ENCODE measurements at places on chromosomes 11 and 22.

DNA sequence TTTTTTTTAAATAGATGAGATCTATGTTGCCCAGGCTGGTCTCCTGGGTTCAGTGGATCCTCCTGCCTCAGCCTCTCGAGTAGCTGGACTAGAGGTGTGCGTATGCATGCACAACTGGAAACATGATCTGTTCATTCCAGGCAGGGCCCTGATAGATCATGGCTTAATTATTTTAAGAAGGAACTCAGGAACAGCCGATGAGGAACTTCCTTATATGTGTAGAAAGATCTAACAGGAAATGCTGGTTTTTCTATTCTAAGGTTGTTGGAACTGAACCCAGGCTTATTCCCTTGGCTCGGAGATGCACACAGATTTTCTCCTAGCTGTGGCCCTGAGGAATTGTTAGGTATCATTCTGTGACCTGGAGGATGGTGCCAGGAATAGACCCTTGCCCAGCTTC lies 32.4 kb downstream of the SPECC1L start:
- no peak for DNase-seq

DNA sequence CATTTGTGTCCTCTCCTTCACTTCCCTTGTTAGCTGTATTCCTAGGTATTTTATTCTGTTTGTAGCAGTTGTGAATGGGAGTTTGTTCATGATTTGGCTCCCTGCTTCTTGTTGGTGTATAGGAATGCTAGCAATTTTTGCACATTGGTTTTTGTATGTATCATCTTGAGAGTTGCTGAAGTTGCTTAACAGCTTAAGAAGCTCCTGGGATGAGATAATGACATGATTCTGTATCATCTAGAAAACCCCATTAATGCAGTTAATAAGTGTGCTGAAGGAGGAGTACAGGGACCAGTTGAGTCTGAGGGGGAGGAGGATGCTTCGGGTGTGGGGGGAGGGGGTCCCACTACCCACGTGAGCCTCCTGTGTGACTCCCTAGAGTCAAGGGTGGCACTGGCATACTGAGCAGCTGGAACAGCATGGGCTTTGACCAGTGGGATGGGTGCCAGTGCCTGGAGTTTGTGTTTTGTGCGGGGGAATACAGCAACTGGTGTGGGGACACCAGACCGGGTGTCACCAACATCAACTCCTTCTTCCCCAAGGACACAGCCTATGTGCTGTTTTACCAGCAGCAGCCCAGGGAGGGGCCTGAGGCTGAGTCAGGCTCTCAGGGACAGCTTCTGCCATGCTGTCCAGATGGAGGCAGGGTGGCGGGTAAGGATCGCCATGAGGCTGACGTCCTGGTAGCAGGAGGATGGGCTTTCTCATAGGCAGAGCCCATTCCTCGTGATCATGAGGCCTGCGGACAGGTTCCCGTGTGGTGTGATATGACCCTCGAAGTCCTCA lies 24.1 kb downstream of the USP35 start:
- DNase-seq, result no peak

GRCh38 chr11:105780781-105781525 lies 171.1 kb downstream of the GRIA4 start:
- no peak for DNase-seq

- no peak for DNase-seq
These were observed 2.9 kb upstream of the TUBGCP6 start for GRCh38 chr22:50247748-50248147.

- no peak for DNase-seq
These were observed 140.0 kb upstream of the POU2AF2 start for GRCh38 chr11:111105566-111105965.

DNA sequence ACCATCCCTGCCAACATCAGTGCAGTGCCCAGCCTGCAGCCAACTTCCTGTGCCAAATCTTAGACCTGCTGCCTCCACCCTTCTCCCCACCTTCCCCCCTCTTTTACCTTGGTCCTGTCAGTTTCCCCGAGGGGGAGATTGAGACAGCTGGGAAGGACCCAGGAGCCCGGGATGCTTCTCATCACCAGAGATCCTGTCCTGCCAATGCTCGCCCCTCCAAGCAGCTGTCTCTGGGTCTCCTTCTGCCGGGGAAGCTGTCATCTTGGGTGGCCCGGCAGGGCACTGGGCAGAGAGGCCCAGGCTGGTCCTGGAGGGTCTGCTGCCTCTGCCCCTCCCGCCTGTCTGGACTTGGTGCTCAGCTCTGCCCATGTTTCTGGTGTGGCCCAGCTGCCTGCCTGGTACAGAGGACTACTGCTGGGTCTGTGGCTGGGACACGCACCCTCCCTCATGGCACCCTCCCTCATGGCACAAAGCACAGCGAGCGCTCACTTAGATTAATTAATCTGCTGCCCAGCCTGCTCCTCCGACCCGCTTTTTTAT lies 60.4 kb upstream of the THY1 start:
- no peak for DNase-seq

DNA sequence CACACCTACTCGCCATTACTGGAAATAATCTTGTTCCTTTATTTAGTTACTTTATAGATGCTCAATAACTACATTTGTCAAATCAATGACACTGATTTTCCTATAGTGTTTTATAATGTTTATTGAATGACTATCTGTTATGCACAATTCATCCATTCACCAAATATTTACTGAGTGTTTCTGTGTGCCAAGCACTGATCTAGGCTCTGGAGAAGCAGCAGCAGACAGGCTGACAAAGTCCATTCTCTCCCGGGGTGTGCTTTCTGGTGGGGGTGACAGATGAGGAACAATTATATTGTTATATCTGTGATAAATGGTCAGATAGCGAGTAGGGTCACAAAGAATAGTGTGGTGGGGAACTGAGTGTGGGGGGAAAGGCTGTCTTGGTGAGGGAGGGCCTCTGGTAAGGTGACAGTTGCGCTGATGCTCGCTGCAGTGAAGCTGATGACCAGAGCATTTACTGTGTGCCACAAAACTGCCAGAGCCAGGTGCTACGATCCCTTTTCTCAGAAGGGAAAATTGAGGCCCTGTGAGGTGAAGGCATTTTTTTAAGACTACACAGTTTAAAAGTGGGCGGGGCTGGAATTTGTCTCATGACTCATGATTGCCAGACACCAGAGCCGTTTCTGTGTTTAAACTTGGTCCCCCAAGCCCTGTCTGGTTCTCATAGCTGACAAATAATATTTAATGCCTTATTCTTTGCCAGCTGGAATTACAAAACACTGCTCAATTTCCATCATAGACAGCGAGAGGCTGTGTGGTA lies 10.2 kb downstream of the PACS1 start:
- DNase-seq, result peak; percentile 55

DNA sequence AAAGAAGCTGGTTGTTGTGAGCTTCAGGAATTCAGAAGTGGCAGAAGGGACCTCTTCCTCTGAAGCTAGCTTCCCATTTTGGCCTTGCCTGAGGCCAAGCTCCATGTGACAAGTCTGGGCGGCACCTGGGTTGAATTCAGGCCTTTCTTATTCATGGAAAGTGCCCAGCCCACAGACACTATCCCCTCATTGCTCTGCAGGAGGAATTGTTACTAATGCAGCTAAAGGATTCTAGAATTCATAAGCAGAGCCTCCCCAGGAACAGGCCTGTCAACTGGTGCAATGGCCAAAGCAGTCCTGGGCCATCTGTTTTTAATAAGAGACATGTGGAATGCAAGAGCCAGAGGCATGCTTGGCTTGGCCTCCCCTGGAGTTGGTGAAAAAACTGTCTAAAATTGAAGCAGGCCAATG lies 71.4 kb downstream of the SLC1A2 start:
- DNase-seq, result no peak

DNA sequence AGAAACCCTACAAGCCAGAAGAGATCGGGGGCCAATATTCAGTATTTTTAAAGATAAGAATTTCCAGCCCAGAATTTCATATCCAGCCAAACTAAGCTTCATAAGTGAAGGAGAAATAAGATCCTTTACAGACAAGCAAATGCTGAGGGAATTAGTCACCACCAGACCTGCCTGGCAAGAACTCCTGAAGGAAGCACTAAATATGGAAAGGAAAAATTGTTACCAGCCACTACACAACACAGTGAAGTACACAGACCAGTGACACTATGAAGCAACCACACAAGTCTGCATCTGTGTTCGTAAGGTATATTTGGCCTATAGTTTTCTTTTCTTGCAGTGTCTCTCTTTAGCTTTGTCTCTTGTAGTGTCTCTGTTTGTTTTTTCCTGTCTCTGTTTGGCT lies 29.0 kb downstream of the TMEM225 start:
- DNase-seq, result no peak

GRCh38 chr11:30501744-30502143 lies 84.4 kb downstream of the MPPED2 start:
- DNase-seq, result no peak

Measured in stimulated activated CD8-positive, alpha-beta memory T cell treated with anti-CD3 and anti-CD28 coated beads, Interleukin-4, amount 100 ng/mL, for 1 hour (primary cell).